ENCODE measurements at places on chromosomes 7 and 10. TPM values are rescaled to one million over a fixed set of nuclear protein-coding genes. Genes with fewer than 3 reads are reported as not detected.

Gene NEBL
- total RNA-seq: 0.11 TPM

Gene KNDC1
- total RNA-seq: not detected

Gene SHTN1
- 0.38 TPM for total RNA-seq

Gene GIMAP5
- 63.9 TPM for total RNA-seq

Gene AS3MT
- not detected for total RNA-seq

Gene IGFBP3
- 4.5 TPM for total RNA-seq

Gene SLC26A5
- not detected for total RNA-seq

Gene COL26A1
- not detected for total RNA-seq

Gene RNF148
- not detected for total RNA-seq
